ENCODE measurements at places on chromosomes 1 and 21.

DNA sequence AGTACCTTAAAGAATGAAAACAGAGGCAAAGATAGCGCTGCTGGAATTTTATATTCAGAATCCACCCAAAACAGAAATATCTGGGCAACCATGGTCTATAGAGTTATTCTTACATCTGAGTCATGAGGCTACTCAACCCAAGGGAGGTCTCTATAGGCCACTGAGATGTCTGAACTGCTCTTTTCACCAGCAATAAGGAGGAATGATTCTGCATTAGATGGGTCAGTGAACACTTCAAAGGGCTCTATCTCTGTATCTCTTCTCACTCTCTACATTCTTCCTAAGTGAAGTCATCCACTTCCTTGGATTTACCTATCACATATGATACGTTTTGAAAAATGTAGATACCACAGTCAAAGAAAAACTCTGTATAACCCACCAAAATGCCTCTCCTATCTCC, 90.2 kb upstream of the NGF start:
- no peak for DNase-seq

GRCh38 chr1:85225624-85226380, 25.0 kb upstream of the SYDE2 start:
- DNase-seq = no peak

DNA sequence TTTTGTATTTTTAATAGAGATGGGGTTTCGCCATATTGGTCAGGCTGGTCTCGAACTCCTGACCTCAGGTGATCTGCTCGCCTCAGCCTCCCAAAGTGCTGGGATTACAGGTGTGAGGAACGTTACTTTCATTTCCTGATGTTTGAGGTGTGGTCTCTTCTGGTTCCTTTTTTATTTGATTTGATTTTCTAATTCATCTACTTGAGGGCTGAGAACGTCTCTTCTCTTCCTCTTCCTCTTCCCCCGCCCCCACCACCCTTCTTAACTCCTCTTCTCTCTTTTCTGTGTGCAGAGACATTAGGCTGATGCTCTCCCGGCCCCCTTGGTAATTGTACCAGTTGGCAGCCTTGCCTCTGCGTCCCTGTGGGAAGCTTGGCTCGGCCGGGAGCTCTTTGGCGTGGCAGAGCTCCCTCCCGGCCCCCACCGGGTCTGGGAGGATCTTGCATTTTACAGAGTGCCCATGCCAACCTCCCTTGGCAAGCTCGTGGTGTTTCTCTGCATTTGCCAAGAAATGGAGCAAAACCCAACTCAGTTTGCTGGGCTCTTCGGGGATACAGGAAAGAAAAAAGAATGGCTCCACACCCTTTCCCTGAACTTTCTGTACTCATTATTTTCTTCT, 19.9 kb downstream of the CRYAA start:
- DNase-seq = no peak

GRCh38 chr1:93988634-93989350, 79.6 kb upstream of the GCLM start:
- no peak for DNase-seq

- DNase-seq = no peak
Observed at GRCh38 chr1:47932743-47933142, 64.4 kb downstream of the TRABD2B start.

DNA sequence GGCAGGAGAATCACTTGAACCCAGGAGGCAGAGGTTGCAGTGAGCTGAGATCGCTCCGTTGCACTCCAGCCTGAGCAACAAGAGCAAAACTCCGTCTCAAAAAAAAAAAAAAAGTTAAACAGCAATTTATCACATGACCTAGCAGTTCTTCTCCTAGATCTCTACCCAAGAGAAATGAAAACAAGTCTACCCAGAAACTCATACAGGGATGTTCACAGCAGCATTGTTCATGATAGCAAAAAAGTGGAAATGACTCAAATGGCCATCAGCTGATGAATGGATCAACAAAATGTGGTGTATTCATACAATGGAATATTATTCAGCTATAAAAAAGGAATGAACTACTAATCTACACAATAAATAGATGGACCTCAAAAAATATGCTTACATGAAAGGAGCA, 12.2 kb upstream of the ID3 start:
- no peak for DNase-seq

- DNase-seq = no peak
Observed at GRCh38 chr1:36232212-36233095, 8.2 kb downstream of the THRAP3 start.

DNA sequence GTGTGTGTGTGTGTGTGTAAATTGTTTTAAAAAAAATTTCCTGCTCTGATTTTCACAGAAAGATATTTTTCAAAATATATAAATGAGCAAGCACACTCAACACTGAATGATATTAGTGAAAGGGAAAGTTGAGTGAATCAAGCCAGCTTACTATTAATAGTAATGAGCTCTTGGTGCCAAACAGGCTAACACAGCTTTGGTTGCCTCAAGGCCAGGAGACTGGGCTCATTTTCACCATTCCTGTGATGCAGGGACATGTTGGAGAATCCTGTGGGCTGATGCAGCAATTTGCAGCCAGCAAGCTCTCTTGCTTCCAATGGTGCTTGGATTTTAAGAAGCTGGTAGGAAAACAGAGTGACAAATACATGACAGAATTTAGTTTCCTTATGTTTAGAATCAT, 30.2 kb downstream of the PLA2G4A start:
- DNase-seq = no peak

DNA sequence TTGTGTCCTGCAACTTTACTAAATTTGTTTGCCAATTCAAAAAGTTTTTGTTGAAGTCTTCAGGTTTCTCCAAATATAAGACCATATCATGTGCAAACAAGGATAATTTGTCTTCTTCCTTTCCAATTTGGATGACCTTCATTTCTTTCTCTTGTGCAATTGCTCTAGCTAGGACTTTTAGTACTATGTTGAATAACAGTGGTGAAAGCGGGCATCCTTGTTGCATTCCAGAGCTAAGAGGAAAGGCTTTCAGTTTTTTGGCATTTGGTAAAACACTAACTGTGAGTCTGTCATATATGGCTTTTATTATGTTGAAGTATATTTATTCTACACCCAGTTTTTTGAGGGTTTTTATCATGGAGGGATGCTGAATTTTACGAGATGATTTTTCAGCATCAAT, 630.0 kb upstream of the ADGRL2 start:
- DNase-seq = no peak

- no peak for DNase-seq
Observed at GRCh38 chr1:228404107-228404720, 2.4 kb downstream of the TRIM11 start.

DNA sequence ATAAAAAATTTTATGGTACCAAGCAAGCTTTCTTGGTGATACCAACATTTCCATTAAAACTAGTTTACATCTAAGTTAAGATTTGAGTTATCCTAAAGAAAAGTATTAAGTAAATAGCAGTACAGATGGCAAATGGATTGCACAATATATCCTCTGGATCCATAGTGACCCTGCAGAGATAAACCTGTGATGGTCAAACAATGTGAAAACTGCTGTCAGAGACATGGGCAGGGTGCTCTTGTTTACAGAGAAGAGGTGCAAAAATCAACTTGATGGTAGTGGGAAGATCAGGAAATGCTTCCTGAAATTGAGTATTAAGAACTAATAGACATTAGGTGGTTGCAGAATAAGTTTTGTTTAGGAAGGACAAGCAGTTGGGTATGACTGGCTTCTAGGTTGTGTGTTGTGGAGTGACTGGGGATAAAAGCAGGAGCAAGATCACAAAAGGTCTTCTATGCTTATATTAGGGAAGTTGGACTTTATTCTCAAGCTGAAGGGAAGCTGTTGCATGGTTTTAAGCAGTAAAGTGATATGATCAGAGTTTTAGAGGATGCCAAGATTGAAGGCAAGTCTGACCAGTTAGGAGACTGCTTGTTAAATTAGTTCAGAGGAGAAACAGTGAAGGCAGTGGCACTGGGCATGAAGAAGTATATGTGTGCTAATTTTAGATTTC, 9.9 kb downstream of the TTC3 start:
- DNase-seq = no peak

DNA sequence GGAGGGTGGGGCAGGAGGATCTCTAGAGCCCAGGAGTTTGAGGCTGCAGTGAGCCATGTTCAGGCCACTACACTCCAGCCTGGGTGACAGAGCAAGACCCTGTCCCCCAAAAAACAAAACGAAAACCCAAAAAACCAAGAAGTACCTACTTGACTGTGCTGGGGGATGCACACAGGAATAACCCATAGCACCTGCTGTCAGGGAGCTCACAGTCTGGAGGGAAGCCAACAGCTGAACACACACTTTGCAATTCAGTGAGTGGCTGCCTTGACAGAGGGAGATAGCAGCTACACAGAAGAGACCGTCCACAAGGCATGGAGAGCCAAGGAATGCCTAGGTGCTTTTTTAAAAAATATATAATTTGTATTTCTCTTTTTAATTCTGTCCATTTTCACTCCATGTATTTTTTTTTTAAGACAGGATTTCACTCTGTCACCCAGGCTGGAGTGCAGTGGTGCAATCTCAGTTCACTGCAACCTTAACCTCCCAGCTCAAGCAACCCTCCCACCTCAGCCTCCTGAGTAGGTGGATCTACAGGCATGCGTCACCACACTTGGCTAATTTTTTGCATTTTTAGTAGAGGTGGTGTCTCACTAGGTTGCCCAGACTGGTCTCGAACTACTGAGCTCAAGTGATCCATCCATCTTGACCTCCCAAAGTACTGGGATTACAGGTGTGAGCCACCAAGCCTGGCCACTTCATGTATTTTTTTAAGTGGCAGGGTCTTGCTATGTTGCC, 68.7 kb downstream of the NID1 start:
- no peak for DNase-seq

- no peak for DNase-seq
Observed at GRCh38 chr1:2294033-2294724, 66.1 kb downstream of the SKI start.

DNA sequence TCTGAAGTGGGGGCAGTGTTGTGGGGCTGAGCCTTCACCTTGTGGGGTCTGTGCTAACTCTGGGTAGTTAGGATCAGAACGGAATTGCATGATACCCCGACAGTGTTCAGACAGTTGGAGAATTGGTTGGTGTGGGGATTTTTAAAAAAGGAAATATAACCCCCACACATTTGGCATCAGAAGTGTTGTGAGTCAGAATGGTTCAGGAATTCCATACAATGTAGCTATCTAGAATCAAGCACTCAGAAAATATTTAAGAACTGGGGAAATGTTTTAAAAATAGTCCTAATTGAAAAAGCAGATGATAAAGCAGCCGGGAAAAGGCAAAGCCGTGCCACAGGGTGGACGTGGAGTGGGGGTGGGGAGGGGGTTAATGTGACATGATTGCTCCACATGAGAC, 6.5 kb upstream of the S100A7 start:
- DNase-seq = no peak

DNA sequence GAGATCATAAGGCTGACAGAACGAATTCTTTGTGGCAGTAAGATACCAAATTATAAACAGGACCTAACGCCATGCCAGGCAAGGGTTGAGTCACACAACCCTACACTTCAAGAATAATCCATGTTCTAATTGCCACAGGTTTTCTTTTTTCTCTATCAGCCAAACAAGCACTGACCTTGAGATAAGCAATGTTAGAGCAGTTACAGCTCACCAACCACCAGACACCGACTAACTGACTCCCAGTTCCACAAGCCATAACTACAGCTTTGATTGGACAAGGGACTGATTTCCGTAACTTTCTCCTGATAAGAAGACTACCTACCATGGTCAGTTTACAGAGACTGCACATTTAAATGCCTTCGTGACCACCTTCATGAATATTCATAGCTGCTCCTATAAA, 149.6 kb downstream of the PTPRU start:
- DNase-seq = no peak

- no peak for DNase-seq
Observed at GRCh38 chr1:231970684-231971083, 344.1 kb downstream of the DISC1 start.

DNA sequence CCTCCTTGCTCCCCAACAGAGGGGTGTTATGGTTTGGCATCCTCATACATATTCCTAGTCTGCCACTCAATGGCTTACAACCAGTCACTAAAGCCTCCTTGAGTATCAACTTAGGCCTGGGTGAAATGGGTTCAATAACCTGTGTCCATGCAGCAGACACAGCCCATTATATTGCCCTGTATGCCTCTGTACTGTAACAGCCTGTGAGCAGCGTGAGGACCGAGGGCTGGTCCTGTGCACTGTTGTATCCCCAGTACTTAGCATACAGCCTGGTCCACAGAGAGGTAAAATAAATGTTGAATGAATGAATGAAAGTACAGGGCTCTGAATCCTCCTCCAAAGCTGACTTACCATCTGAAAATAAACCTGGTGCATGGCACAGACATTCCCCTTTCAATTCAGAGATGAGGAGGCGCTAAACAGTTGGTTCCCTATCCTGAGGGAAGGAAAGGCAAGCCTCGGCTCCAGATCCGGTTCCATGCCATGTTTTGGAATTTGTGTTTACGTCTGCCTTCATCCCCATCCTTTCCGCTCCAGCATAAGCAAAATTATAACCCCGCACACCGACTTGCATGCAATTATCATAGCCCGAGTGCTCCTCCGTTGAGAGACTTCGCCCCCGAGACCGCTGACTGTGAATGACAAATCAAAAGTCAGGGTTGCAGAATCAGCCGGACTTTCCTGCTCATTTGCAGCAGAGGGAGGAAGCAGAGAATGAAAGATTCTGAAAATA, 45.0 kb upstream of the DNAJC6 start:
- DNase-seq = peak; percentile 16

- no peak for DNase-seq
Observed at GRCh38 chr21:36045993-36046392, 14.3 kb downstream of the SETD4 start.

GRCh38 chr1:156257711-156258110, 9.9 kb upstream of the PAQR6 start:
- DNase-seq = no peak

GRCh38 chr1:37035796-37036666, 1.7 kb upstream of the GRIK3 start:
- no peak for DNase-seq

GRCh38 chr1:8373581-8374241, 55.8 kb downstream of the SLC45A1 start:
- DNase-seq = no peak

- DNase-seq = no peak
Observed at GRCh38 chr1:78231894-78232293, 186.1 kb downstream of the GIPC2 start.

DNA sequence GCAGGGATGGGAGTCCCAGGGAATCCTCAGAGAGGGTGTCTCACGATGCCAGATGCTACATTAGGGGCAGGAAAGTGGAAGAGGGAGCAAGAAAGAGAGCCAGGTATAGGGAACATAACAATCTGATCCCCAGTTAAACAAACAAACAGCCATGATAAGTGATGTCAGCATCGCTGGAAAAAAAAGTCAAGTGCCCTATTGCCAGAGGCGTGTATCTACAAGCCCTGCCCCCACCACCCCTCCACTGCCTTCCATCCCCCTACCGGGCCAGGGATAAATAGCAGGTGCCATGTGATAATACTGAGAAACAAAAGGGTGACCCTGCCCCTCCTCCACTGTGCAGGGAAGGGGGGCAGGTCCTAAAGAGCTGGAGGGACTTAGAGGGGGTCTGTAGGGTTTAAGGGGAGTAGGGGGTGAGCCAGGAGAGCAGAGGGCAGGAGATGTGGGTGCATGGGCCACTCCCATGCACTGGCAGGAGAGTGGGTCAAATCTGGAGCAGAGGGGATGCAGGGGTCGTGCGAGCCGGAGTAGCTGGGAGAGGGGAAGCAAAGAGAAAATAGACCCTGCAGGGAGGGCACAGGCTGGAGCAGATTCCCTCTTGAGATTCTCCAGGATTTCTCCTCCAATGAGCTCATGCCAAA, 3.4 kb downstream of the SLC26A9 start:
- peak; percentile 64 for DNase-seq

- no peak for DNase-seq
Observed at GRCh38 chr21:44748621-44749020, 37.2 kb upstream of the TSPEAR start.

GRCh38 chr21:46211786-46212720, 16.5 kb downstream of the LSS start:
- DNase-seq = no peak
